Hematopoietic multipotent progenitor cell treated with erythropoietin and hydrocortisone succinate and interleukin-3 and kit ligand, for 8 days (in vitro differentiated cells): ENCODE measurements at places on chromosomes 16 and 17.
A peak's percentile ranks its signal among the peaks of the same experiment; 100 is the strongest.

- DNase-seq, result no peak
These were observed 88.3 kb downstream of the TMEM132E start for GRCh38 chr17:34667656-34668055.

DNA sequence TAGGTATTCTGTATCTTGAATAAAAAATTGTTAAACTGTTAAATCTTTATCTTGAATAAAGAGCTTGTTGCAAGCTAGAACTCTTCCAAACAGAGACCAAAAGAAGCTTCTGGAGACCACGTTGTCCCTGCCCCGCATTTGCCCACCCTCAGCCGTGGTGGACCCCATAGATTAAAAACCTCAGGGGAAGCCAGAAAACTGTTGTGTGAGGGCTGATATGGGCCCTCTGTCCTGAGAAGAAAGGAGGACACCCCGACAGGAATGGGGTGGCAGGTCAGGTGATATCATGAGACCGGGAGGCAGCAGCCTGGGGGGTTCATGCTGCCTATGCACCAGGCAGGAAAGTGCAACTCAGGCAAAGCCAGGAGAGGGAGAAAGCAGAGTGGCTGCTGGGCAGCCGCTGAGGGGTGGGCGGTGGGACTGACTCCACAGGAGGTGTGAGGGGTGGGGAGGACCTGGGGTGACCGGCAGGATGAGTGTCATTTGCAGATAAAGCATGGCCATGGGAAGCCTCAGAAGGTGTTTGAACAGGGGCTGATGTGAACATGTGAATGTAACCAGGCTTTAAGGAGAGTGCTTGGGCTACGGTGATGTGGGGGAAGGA, 147.8 kb downstream of the IRF8 start:
- peak; percentile 4 for DNase-seq

DNA sequence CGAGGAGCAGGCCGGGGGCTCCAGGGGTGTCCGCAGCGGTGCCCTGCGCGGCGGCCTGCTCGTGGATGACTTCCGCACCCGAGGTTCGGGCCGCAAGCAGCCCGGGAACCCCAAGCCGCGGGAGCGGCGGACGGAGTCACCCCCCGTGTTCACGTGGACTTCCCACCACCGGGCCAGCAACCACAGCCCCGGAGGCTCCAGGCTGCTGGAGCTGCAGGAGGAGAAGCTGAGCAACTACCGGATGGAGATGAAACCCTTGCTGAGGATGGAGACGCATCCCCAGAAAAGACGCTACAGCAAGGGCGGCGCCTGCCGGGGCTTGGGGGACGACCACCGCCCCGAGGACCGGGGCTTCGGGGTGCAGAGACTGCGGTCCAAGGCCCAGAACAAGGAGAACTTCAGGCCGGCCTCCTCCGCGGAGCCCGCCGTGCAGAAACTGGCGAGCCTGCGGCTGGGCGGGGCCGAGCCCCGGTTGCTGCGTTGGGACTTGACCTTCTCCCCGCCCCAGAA, 75.8 kb downstream of the KLHDC4 start:
- DNase-seq, result no peak

DNA sequence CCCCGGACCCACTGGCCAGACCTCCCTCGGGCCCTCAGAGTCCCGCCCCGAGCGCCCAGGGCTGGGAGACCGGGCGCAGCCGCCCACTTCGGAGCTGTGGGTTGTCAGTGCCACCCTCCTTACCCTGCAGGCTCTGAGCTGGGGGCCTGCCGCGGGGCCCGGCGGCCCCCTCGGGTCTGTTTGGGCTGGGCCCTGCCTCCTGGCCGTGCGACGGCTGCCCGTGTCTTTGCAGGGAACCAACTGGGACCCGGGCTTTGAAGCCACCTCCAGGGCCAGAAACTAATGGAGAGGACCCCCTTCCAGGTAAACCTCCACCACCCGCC, 443 bp downstream of the TEDC2 start:
- no peak for DNase-seq

GRCh38 chr16:11621920-11622651, 35.4 kb upstream of the LITAF start:
- peak; percentile 87 for DNase-seq

- no peak for DNase-seq
These were observed 360.6 kb upstream of the SOX9 start for GRCh38 chr17:71760062-71760720.

GRCh38 chr16:46627746-46628145, 6.6 kb upstream of the SHCBP1 start:
- DNase-seq, result no peak

GRCh38 chr17:64683796-64684195, 21.7 kb upstream of the SMURF2 start:
- DNase-seq, result no peak

GRCh38 chr16:88465387-88465983, 12.4 kb downstream of the ZFPM1 start:
- no peak for DNase-seq

GRCh38 chr17:66690166-66690565, 144.8 kb upstream of the CACNG5 start:
- DNase-seq, result no peak

- DNase-seq, result peak; percentile 58
These were observed 37.2 kb upstream of the BCAR1 start for GRCh38 chr16:75288596-75289120.

- DNase-seq, result no peak
These were observed 32.5 kb upstream of the TNFRSF13B start for GRCh38 chr17:17004251-17004996.

DNA sequence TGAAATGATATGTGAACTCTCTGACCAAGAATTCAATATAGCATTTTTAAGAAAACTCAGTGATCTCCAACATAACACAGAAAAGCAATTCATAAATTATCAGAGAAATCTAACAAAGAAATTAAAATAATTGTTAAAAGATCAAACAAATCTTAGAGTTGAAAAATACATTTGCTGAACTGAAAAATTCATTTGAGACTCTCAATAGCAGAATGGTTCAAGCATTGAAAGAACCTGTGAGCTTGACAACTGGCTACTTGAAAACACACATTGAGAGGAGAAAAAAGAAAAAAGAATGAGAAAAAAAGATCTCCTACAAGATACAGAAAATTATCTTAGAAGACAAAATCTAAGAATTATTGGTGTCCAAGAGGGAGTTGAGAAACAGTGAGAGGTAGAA, 203.5 kb downstream of the CEP112 start:
- DNase-seq, result no peak

- DNase-seq, result no peak
These were observed 292.1 kb downstream of the SNX29 start for GRCh38 chr16:12268606-12269005.

DNA sequence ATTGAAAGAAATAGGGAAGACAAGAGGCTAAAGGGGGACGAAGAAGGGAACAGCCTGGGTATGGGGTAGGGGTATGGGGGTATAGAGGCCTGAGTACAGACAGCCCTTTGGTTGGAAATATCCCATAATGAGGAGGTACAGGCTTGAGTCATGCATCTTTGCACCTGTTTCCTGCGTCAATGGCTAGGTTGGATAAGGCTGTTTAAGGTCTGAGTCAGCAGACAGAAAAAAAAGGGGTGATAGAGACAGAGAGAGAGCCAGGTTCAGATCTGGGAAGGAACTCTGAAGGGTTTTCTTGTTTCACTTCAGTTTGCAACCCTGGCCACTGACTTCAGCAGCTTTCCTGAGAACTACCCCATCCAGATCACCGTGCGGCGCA, 8.5 kb downstream of the FNDC8 start:
- no peak for DNase-seq

GRCh38 chr17:35969558-35970380, 11.5 kb downstream of the CCL16 start:
- DNase-seq, result peak; percentile 87

DNA sequence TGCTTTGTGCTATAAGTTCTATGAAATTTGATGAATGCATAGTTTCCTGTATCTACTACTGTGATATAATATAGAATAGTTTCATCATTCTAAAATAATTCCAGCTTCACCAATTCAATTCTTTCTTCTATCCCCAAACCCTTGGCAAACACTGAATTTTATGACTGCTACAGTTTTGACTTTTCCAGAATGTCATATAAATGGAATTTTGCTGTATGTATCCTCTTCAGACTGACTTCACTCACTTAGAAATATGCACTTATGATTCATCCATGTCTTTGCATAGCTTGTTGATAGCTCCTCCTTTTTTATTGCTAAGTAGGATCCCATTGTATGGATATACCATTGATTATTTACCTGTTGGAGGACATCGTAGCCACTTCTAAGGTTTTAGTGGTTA, 89.1 kb upstream of the HS3ST3A1 start:
- no peak for DNase-seq

DNA sequence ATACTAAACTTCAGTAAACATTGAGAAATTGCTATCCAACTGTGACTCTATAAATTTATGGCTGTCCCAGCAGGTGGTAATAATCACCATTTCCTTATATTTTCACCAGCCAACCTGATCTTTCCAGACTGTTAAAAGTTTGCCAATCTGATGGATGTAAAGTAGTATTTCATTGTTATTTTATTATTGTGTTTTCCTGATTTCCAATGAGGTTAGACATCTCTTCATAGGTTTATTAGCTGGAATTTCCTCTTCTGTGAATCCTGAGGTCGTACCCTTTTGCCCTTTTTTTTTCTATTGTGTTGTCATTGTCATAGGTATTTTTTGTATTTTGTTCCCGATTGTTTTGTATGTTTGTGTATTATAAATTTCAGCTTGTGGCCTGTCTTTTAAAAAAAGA, 31.7 kb downstream of the BMERB1 start:
- no peak for DNase-seq

DNA sequence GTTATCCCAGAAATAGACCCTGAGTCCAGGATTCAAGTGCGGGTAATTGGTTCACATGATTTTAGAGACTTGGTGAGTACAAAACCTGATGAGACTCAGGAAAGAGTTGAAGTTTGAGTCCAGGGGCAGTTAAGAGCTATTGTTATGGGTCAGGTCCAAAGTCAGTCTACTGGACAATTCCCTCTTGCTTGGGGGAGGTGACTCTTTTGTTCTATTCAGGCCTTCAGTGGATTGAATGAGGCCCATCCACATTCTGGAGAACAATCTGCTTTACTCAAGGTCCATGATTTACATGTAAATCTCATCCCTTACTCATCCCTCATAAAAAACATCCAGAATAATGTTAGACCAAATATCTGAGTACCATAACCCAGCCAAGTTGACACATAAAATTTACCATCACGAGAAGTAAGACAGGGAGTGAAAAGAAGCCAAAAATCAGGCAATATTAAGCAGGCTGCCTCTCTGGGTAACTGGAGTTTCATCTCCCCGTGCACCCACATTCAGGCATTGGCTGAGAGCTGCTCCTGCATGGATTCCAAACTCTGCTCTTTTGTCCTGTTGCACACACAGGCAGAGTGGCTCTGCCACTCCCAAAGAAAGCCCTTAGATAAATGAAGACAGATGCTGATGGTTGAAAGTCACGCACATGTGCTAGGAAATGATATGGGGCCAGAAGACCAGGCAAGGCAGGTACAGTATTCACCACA, 156.0 kb upstream of the SALL1 start:
- no peak for DNase-seq

DNA sequence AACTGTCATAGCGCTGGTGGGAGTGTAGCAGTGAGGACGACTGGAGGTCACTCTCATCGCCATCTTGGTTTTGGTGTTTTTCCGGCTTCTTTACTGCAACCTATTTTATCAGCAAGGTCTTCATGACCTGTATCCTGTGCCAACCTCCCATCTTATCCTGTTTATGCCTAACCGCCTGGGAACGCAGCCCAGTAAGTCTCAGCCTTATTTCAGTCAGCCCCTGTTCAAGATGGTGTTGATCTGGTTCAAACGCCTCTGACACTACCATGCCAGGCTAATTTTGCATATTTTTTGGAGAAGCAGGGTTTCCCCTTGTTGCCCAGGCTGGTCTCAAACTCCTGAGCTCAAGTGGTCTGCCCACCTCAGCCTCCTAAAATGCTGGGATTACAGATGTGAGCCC, 179.8 kb upstream of the HSBP1 start:
- no peak for DNase-seq

GRCh38 chr17:57895382-57896060, 45.7 kb upstream of the MRPS23 start:
- no peak for DNase-seq

GRCh38 chr16:68310437-68310773, 341 bp downstream of the SLC7A6OS start:
- DNase-seq, result no peak

DNA sequence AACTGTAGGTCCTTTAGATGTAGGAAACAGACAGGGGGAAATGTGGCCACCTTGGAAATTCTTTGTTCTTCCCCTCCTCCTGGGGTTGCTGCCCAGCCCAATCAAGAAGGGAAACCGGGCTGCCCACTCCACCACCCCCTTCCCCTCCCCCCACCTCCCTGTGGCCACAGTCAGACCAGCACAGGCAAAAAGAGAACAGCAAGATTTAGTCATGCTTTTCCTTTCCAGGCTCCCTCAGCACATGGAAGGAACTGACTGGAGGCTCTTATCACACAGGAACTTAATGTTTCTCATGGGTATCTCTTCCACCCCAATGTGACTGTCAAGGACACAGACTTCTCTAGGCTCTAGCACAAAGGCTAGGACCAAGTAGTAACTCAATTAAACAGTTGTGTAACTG, 3.0 kb upstream of the CCL1 start:
- peak; percentile 45 for DNase-seq

DNA sequence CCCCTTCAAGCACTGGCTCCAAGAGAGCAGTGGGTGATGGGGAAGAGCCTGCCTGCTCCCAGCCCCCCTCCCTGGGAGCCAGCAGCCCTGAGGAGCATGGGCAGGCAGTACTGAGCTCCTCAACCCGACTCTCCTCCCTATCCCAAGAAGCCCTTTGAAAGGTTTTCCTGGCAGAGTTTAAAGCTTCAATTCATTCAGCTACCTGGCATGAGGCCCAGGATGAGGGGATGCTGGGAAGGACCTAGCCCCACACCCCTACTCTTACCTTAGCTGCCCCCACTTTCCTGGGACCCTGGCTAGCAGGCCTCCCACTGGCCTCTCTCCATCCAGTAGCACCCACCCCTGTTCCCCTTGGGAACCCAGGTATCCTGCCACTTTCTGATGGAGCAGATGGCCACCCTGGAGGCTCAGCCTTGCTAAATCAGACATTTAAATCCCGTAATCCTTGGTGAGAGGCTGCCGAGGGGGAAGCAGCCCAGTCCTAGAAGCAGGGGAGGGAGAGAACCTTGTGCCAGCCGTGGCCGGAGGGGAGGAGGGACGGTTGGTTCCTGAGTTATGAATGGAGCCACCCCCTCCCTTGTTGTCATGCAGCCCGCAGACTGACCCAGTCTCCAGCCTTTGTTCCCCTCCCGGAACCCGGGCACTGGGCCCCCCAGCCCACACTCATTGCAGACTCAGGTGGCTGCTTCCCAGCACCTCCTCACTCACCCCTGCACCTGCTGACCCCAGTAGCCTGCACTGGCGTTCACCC, 17.1 kb downstream of the ATP1B2 start:
- no peak for DNase-seq

DNA sequence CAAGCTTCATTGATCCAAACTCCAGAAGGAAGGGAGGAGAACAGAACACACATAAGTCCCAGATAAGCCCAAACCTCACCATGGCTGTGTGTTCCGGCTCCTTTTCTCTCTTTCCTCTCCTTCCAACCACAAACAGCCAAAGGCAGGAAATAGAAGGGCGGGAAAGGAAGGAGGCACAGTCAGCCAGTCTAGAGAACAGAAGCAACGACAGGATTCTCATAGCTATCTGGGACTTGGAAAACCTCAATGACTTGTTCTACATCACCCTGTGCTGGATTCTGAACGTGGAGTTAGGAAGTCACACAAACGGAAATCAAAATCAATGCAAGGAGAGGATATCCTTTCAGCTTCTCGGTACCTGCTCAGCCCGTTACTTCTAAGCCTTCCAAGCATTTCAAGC, 9.0 kb downstream of the CRK start:
- DNase-seq, result peak; percentile 46

GRCh38 chr16:30600215-30600614, 10.0 kb downstream of the ZNF689 start:
- DNase-seq, result no peak
